ENCODE measurements at places on chromosomes 6 and 20. TPM values are rescaled to one million over a fixed set of nuclear protein-coding genes. Genes with fewer than 3 reads are reported as not detected.

DNA sequence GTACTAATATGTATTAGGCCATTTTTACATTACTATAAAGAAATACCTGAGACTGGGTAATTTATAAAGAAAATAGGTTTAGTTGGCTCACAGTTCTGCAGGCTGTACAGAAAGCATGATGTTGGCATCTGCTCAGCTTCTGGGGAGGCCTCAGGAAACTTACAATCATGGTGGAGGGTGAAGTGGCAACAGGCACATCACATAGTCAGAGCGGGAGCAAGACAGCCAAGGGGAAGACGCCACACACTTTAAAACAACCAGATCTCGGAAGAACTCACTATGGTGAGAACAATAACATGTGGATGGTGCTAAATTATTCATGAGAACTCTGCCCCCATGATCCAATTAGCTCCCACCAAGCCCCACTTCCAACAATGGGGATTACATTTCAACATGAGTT lies 41.3 kb upstream of the CEP162 start:
- no peak for DNase-seq

- no peak for DNase-seq
Measured at GRCh38 chr6:35218021-35218420, 4.3 kb downstream of the SCUBE3 start.

DNA sequence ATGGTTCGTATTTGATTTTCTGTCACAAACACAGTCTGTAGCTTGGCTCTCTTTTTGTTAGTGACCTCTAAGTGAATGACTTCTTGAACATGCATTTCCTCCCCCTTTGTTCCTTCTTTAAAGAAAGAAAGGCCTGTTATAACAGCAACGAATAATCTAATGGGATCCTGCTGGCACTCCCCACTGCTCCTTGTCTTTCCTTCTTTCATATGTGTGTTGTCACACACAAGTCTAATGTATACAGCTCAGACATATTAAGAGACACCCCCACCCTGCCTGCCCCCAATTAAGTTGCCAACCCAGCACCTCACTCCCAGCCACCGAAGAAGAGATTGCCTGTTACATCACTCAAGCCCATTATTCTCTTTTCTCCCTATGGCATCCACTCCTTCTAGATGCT lies 4.9 kb upstream of the SAMD5 start:
- DNase-seq = no peak

- no peak for DNase-seq
Measured at GRCh38 chr20:17014756-17015366, 212.0 kb upstream of the PCSK2 start.

GRCh38 chr20:44111712-44112335 lies 75.2 kb downstream of the JPH2 start:
- DNase-seq = no peak

DNA sequence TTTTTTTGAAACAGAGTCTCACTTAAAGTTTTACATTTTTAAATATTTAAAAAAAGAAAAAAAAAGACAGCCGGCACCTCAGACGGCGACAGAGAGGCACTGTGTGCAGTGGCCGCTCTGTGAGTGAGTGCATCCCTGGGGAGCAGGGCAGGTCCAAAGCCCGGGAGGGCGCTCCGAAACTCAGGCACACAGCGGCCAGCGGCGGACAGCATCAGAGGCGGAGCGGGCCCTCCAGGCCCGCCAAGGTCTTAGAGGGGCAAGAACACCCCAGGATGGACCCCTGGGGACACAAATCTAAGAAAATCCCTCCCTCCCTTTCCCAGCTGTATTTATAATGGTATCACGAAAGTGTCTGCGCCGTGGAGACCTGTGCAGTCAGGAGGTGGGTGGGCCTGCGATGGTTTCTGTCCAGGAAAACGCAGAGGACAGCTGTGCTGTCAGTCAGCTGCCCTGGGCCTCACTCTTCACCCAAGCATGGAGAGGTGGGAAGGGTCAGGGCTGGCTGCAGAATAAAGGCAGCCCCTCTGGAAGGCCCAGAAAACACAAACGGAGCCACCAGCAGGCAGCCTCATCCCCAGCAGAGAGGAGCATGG lies 43.8 kb downstream of the TAF4 start:
- DNase-seq = no peak

DNA sequence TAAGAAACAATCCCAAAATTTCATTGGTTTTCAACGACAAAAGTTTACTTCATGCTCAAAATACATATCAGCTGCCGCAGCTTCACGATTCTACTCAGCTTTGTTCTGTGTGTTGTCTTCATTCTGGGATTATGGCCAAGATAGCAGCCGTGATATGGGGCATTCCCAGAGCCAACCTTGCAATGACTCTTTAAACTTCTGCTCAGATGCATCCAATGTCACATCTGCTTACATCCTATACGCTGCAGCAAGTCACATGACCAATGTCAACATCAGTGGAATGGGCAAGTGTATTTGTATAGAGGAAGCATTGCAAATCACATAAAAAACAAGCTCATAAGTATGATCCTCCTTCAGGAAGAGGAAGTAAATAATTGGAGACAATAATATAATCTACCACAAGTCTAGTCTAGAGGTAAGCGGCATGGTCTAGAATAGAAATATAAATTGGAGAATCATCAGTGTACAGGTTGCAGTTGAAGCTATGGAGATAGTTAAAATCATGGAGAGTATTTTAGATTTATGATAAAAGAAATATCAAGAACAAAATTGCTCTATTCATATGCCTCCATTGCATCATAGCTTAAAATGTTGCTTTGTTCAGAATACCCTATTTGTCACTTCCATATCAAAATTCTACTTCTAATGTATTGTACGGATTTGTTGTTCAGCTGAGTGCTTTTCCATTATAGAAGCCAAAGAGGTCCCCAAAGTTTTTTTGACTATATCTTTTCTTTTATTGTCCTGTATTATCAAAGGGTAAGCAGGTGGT lies 7.2 kb upstream of the C6orf141 start:
- no peak for DNase-seq

DNA sequence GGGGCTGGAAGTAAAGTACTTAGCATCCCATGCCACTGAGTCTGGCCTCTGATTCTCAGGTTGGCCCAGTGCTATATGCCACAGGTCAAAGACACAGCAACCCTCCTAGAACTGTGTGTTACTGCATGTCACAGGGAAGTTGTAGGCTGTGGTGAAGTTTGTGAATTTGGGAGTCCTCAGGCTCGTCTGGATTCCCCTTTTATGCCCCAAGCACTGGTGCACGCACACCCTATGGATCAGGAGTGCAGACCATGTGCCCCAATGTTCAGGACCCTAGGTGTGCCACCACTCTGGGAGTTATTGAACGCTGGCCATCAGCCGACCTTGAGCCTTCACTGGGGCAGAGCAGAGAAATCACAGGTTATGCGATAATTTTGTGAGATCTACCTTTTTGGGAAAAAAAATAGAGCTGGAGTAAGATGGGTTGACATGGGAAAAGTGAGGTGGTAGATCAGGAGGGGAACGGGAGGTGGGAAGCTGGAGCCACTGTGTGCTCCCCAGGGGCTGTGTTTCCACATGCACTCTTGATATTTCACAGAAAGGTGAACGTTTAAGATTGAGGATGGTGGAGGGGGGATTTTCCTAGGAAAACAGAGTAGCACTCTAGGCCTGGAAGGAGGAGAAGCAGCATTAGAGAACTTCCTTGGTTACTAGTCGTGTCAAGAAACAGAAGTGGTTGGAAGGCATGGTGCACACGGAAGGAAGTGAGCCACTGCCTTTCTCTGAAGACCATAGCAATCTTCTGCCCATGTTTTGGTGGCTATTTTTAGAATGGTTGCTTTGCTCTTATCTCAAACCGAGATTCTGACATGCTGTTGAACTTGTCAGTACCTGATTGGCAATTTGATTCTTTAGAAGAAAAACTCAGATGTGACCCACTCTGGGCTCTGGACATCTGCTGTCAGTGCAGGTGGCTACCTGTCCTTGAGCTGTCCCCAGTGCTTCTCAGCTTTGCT lies 44.1 kb downstream of the DUSP22 start:
- DNase-seq = no peak

DNA sequence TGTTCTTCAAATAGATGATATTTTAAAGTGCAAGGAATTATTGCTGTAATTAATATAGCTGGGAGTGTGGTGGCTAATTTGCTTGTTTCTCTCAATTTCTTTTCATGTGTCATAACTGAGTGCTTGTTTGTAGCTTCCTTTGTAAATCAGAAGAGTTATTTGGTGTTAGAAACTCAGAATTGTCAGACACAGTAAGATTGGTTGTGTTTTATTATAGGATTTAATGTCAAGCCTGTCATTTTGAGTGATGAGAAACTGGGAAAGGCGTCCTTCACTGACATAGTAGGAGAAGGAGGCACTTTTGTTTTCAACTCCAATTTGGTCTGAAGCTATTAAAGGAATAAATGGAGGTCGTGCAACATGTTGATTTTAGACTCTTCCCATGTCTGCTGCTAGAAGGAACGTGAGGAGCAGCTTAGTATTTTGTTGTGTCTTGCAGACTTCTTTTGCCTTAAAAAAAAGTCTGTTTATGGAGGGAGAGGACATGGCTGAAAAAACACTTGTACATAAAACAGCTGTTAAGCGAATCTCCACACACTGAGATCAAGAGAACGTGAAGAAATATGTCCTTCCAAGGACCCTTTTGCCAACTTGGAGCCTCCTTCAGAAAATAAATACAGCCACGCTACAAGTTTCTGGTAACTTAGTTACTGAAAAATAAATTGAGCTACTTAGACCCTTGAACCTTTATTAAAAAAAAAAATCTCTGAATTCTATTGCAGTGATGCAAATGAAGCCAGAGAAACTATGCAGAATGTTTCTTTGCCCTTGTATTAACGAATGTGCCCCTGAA lies 59.5 kb downstream of the BMP6 start:
- no peak for DNase-seq

DNA sequence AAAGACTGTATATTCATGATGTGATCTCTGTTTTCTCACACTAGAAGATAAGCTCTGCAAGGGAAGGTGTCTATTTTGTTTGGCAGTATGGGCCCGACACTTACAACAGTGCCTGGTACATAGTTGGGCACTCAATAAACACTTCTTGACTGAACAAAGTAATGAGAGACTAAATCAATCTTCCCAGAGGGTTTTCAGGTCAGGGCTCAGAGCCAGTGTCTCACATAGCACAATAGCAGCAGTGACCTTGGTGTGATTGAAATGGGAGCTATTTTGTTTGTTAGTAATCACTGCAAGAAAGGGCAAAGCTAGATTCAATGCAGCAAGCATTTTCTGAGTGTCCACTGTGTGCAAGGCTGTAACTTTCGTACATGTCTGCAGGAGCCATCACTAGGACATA lies 26.4 kb upstream of the GCM1 start:
- no peak for DNase-seq

DNA sequence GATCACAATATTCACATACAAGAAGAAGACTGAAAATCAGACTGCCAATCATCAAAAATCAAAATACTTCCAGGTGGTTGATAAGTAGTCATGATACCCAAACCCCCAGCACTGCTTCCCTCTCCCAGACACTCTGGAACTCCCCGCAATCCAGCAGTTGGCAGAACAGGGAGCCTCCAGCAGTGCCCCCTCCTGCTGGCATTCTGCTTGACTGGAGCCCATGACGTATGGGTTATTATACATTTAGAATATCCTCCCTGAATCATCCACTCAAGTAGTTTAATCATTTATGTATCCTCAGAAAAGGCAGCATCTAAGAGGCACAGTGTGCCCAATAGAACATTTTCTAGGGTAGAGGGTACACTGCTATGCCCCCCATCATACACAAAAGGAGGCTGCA lies 9.3 kb upstream of the OGFRL1 start:
- no peak for DNase-seq

- no peak for DNase-seq
Measured at GRCh38 chr6:7866526-7866925, 44.1 kb downstream of the TXNDC5 start.

- DNase-seq = no peak
Measured at GRCh38 chr6:147201885-147202515, 2.2 kb upstream of the STXBP5 start.

- DNase-seq = no peak
Measured at GRCh38 chr6:37882724-37883413, 63.3 kb downstream of the ZFAND3 start.

GRCh38 chr6:126385536-126385935 lies 45.6 kb downstream of the CENPW start:
- no peak for DNase-seq

DNA sequence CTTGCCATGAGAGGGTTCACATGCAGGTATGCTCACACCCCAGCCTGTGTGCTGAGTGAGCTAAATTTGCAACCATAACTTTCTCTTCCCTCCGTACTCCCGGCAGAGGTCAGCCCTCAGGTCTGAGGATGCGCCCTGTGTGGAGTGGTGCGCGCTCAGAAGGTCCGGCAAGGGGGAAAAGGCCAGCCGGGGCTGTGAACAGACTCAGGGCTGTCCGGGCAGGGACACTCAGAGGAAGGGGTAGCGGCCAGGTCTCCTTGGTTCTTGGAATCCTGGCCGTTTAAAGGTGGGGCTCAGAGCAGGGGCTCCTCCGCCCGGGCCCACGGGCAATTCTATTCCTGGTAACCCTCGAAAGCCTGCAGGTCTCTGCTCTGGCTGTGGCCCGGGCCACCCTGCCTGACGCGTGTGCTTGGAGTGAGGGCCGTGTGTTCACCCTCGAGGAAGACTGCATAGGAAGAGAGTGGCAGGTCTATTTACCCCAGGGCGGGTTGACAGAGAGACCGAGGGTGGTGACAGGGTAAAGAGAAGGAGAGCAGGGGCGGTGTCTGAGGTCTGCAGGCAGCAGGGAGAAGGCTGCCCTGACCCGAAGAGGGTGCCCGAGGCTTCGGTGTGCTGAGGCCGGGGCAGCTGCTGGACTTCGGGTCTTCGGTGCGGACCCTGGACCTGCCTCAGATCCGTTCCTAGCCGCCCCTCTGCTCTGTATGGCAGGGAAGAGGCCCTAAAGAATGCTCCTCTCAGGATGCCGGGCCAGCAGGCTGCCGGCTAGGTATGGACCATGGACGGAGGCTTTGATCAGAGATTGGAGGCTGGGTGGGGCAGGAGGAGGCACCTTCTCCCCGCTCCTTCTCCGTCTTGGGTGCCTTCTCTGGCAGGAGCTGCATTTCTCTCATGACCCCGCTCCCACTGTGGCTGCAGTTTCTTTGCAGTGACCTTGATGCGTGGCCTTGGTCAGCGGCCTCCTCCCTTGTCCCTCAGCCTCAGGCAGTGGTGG lies 131.1 kb upstream of the ARMC2 start:
- no peak for DNase-seq

DNA sequence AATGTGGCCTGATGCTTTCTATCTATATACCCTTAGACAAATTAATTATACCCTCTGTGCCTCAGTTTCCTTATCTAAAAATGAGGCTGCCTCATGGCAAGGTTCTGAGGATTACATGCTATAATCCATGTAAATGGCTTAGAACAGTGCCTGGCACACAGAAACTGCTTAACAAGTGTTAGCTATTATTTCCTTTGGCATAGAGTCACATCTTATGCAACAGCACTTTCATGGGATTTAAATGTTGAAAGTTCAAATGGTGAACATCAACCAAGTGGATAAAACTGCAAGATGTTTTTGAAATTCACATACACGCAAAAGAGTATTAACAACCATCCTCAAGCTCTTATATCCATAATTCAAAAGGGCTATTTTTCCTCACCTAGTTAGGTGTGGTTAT lies 202.8 kb upstream of the JAG1 start:
- DNase-seq = no peak

The COL9A3 gene
- not detected for total RNA-seq

The MMP24 gene
- total RNA-seq = not detected

The RNF114 gene
- total RNA-seq = 132 TPM

The PNLDC1 gene
- total RNA-seq = not detected

The POM121L2 gene
- not detected for total RNA-seq

The NKX2-2 gene
- not detected for total RNA-seq
